ENCODE measurements at places on chromosomes 7 and 10.

DNA sequence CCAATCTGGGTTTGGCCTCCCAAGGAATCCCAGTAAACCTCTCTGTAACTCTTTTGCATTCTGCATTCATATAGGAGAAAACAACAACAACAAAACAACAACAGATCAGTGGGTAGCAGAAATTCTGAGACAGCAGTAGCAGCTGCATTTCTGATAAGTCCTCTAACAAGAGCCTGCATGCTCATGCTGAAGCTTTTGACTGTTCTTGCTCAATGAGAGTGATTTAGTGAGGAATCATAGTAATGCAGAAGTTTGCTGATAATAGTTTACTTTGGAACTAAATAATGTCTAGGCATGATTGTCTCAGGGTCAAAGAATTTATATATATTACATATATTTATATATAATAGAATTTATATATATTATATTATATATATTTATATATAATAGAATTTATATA lies 35.2 kb downstream of the BMPER start:
- DNase-seq = no peak

DNA sequence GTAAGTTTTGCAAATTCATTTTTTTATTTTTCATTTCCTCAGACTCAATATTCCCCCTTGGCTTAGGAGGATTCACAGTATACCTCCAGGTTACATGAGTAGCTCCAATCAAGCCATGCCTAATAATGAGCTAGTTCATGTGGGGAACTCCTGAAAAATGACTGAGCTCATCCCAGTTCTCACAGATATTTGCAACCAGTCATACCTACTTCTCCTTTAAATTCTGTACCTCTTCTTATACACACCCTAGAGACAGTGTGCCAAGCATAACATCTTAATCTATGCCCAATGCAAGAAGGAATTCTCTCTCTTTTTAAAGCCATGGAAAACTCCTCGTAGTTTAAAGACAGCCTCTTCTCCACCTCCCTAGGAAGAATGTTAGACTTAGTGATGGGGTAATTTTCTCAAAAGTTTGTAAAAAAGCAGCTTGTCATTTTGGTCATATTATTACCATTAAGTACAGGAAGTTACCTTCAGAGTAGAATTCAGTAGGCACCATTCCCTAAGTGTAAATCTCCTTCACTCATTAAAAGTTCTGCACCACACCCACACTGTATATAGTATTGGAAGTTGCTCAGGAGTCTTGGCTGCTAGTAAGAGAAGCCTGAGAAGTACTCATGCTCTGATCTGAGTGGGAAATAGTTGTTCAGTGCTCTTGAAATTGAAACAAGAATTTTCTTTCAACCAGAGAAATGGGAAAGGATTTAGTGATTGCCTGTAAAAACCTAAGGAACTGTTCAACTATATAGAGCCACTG lies 72.7 kb downstream of the PTPRZ1 start:
- no peak for DNase-seq

GRCh38 chr7:155829796-155830470 lies 17.7 kb upstream of the SHH start:
- no peak for DNase-seq

GRCh38 chr10:73094986-73095480 lies 1.6 kb downstream of the P4HA1 start:
- DNase-seq = no peak

- no peak for DNase-seq
These were observed 106.1 kb downstream of the CRPPA start for GRCh38 chr7:16315280-16315679.

GRCh38 chr7:100563100-100563564 lies 10.6 kb downstream of the SAP25 start:
- DNase-seq = no peak

Measured in urothelium cell line (cell line).